ENCODE measurements at places on chromosomes 7 and 10.

DNA sequence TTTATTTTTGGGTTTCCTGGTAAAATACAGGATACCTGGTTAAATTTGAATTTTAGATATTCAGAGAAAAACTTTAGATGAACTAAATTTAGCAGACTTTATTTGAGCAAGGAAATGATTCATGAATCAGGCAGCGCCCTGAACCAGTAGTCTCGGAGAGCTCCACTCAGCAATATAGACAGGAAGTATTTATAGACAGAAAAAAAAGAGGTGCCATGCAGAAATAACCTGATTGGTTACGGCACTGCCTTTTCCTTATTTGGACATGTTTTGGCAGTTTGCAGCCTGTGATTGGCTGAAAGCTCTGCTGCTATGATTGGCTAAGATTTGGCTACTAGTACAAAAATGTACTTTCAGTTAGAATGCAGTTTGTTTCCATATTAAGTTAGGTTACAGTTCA is 198.3 kb upstream of the DKK1 start:
- DNase-seq: no peak

- no peak for DNase-seq
Measured at GRCh38 chr7:122310119-122311021, 5.8 kb upstream of the FEZF1 start.

GRCh38 chr7:17044396-17044795 is 162.6 kb upstream of the AGR3 start:
- DNase-seq: no peak

- DNase-seq: no peak
Measured at GRCh38 chr10:128938558-128938957, 528.5 kb upstream of the MGMT start.

GRCh38 chr7:55571511-55572377 is 558 bp downstream of the VOPP1 start:
- no peak for DNase-seq

- DNase-seq: no peak
Measured at GRCh38 chr7:140237390-140237789, 60.6 kb upstream of the KDM7A start.

- no peak for DNase-seq
Measured at GRCh38 chr10:33869028-33869427, 534.6 kb upstream of the NRP1 start.

DNA sequence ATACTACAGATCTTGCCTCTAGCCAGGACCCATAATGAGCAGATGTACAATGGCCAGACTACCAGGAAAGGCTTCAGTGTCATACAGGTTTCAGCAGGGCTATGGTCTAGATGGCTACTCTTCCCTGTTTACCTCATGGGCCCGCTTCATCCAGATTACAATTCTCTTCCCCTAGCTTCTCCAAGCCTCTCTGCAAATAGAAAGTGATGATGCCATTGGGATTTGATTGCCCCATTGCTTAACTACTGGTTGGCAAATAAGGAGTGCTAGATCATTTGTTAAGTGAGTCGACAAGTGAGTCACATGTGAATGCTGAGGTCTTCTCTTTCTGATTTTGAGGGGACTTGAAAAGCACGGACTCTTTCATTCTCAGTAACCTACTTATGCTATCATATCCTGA is 361.5 kb upstream of the LRRTM3 start:
- DNase-seq: no peak

DNA sequence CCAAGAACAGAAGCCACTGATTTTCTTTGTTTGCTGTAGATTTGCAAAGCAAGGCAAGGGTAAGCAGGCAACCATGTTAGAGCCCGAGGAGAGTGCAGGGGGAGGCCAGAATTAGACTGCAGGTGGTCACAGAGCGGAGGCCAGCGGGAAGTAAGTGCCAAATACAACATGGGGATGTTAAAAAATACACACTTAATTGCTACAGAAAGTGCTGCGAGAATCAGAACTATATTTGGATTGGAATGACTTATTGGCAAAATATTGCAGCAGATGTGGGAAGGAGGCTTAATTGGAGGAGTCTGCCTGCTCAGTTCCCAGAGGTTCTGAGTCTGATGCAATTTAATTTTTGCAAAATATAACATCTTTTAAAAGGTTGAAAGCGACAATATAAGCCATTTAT is 49.7 kb upstream of the ADCY1 start:
- no peak for DNase-seq

- peak; percentile 49 for DNase-seq
Measured at GRCh38 chr7:2864999-2865670, 21.0 kb upstream of the GNA12 start.

GRCh38 chr7:5296611-5297226 is 14.0 kb downstream of the SLC29A4 start:
- no peak for DNase-seq

DNA sequence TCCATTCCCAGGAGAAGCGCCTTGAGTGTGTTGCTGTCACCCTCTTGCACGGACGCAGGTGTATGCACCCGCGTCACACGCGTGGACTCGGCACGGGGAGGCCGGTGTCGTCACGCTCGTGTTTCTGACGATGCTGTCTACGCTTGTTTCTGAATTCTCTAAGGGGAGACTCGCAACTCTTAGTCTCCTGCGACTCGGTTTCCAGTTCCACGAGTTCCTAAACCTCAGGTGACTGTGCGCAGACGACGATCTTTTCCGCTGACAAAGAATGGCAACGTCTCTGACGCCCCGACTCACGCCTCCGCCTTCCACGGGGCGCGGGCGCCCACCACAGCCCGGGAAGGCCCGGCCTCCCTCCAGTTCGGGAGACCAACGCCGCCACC is 579 bp downstream of the IDI1 start:
- no peak for DNase-seq

DNA sequence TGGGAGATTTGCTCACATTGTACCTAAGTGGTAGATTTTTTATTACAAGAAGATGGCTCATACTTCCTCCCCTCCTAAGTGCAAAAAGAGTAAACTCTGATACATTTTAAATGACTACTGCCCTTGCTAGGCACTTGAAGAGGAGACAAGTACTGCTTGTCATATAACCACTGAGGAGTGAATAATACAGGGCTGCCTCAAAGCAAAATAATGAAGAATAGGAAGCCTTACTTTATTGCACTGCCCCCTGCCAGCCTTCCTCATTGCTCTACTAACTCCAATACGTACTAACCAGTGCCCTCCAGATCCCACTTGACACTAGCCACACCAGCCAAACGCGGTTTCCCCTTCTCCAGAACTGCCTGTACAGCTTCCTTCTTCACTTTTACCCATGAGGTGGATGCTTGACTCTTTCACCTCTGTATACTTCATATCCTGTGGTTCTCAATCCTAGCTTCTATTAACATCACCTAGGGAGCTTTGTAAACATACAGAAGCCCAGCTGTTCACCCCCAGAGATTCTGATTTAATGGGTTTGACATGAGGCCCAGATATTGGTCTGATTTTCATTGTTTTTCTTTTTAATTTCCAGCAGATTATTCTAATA is 11.7 kb upstream of the MTERF1 start:
- no peak for DNase-seq

DNA sequence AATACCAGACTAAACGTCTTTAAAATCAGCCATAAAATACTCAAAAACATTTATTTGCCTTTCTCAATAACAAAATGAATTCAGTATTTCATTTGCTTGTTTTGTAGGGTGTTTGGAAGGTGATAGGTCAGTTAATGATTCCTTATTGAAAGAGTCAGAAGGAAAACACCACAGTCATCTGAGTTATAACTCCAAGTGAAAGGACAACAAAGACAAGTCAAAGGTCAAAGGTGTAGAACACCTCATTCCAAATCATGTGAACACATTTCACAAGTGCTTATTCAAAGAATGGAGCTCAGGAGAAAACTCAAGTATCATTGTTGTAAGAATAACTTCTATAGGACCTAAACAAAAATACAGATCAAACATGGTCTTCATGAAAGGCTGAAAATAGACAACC is 318.6 kb upstream of the PHF14 start:
- no peak for DNase-seq

- no peak for DNase-seq
Measured at GRCh38 chr10:121069061-121069850, 218.1 kb downstream of the WDR11 start.

All from HS-27A (cell line).